ENCODE measurements at places on chromosomes 12 and 14.

GRCh38 chr12:98679611-98680005 is 34.5 kb downstream of the APAF1 start:
- no peak for DNase-seq

DNA sequence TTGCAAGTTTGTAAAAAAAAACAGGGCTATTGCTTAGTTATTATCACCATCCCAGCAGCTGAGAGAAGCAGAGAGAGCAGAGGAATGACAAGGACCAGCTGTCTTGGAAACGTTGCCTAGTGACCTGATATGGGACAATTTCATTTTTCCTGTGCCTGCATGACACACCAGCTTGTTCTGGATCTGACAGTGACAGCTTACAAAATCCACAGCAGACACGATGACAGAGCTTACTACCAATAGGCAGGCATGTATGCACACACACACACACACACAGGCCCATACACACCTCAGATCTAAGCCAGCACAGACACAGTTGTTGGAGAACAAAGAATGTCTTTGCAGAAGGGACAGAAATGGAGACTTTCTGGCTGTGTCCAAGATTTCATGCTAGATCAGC is 25.4 kb downstream of the HSPB8 start:
- DNase-seq = no peak

DNA sequence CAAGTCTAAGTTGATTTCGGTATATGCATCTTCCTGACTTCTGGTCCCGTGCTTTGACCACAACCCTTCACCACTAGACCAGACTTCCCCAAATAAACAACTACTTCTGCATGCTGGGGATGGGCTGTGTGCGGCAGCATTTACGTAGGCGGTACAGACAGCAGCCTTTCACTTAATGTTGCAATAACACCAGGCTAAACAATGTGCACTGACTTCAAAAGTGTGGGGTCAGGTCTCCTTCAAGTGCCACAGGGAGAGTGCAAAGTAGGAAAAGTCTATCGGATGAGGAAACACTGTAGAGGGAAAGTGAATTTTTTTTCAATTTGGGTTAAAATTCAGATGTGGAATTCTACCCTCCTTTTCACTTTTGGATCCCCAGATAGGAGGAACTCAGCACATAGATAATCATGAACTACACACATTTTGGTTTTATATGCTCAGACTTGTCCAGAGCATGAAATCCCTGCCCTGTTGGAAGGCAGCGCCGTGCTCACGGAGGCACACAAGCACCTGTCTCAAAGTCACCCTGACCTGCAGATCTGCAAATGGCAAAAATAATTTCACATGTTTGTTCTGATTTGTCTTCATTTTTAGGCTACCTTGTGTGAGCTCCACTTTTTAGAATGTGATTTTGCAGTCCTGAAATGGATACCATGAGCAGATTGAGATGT is 3.6 kb upstream of the FOS start:
- DNase-seq = no peak

- DNase-seq = no peak
Observed at GRCh38 chr14:69376439-69376838, 21.7 kb downstream of the ERH start.

DNA sequence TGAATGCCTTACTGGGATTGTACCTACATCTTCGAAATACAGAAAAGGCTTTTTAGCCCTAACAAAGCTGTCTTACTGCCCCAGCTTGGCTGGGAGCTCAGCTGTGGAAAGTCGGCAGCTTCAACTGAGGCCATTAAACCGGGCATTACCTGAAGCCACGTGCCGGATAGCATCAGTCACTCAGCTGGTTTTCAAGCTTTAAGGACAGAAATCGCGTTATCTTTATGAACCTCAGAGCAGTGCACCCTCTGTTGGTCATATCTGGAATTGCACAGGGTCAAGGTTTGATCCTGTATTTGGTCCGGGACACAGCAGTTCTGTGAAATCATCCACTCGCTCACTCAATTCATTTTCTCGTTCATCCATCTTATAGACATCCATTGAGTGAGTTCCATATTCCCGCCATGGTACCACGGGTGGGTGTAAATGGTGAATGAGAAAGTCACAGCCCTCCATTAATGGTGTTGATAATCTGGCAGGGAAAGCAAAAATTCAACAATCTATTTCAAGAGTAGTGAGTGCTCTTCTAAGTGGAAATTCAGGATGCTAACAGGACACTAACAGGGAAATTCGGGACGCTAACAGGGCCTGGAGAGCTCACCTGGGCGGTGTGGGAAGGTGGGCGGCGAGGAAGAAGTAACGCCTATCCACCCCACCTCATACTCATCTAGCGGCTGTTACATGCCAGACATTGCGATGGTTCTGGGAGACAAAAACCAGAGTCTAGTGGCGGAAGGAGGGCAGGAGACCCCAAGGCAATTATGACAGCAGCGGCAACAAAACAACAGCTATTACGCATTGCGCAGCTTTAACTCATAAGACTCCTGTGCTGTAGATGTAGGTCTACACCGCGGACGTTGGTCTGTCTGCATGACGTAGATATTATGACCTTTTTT is 60.6 kb upstream of the TCL1A start:
- no peak for DNase-seq

DNA sequence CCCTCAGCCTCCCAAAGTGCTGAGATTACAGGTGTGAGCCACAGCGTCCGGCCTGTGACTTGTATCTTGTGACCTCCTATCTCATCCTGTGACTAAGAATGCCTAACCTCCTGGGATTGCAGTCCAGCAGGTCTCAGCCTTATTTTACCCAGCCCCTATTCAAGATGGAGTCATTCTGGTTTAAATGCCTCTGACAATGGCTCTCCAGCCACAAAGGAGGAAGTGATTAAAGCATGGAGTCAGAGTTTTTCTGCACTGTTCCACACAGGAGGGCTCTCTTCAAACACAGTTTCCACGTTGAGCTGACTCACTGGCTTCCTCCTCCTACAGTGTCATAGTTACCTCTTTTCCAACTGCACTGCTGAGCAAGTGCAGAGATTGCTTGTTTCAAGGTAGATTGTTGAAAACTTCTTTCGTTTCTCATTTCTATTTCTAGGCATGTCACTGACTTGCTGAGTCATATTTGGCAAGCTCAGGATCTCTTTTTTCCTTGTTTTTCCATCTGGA is 383.8 kb downstream of the PCNX1 start:
- DNase-seq = no peak

GRCh38 chr12:10301103-10301502 is 6.6 kb upstream of the KLRD1 start:
- DNase-seq = no peak
